ENCODE measurements at places on chromosomes 13 and 19. TPM values are rescaled to one million over a fixed set of nuclear protein-coding genes. Genes with fewer than 3 reads are reported as not detected.

DNA sequence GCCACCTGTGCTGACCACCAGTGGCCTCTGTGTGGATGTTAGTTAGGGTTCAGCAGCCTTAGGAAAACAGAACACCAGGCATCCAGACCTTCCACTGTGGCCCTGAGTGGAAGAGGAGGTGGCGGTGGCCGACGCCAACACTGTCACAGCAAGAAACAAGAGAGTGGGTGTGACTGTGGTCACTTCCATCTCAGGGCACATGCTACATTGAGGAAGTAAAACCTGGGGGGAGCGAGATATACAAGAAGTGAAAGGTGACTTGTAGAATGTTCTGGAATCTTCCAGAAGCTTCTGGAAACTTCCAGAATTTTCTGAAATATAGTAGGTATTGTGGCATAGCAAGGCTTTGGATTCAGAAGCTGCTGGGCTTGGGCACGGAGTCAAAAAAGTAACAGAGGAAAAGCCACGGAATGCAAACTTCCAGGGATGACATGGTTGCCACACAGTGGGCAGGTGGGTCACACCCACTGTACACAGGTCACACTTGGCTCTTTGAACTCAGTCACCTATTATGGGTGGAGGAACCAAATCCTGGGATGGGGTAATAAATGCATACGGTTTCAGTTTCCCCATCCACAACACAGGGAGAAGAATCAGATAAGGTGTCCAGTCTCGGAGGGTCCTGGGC, 24.3 kb downstream of the GNG7 start:
- DNase-seq: no peak

DNA sequence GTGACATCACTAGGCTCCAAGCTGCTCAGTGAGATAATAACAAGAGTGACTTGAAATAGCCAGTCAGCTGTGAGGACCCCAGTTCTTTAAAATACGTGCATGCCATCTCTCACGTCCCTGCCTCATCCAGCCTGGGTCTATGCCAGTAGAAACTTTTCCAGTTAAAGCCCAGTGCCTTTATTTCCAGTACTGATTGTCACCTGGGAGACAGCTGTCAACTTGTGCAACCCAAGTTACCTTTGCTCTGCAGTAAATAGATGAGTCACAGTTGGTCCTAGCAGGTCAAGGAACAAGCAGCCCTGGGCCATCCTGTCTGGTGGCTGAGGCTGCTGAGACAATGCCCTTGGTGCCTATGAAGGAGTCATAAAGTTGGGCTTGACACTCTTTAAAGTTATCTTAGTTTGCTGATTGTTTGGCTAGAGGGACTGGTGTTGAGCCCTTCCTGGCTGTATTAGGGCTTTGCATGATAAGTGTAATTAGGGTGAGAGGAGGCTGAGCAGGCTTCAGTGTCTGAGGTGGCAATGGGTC, 228.7 kb downstream of the LACC1 start:
- peak; percentile 54 for DNase-seq

- no peak for DNase-seq
These were observed 509 bp downstream of the KXD1 start for GRCh38 chr19:18558202-18558555.

GRCh38 chr13:94416454-94417080, 62.9 kb downstream of the DCT start:
- no peak for DNase-seq

The FXYD7 gene
- total RNA-seq: not detected

The GRK1 gene
- 0.14 TPM for total RNA-seq

The VAV1 gene
- total RNA-seq: 1.4 TPM

Measured in heart right ventricle (tissue), 16 donors.